ENCODE measurements at places on chromosomes 4 and X.

GRCh38 chrX:77440330-77440729 lies 6.9 kb upstream of the FGF16 start:
- DNase-seq, result no peak

- no peak for DNase-seq
Observed at GRCh38 chr4:158998624-158999023, 104.3 kb upstream of the RAPGEF2 start.

DNA sequence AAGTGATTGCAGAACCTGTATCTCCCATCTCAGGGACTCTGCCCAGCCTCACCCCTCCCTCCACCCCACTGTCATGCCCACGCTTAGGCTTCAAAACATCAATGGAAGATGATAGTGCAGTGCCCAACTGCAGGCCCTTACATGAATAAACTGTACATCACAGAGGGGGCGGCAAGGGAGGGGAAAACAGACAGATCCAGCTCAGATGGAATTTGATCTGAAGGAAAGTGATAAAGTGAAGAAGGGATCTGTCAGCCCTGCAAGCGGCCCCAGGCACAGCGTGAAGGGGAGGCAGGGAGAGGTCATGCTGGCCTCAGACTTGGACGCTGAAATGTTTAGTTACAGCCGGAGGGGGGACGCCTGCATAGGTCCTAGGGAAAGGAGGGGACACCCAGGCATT lies 38.5 kb downstream of the GYG2 start:
- no peak for DNase-seq

DNA sequence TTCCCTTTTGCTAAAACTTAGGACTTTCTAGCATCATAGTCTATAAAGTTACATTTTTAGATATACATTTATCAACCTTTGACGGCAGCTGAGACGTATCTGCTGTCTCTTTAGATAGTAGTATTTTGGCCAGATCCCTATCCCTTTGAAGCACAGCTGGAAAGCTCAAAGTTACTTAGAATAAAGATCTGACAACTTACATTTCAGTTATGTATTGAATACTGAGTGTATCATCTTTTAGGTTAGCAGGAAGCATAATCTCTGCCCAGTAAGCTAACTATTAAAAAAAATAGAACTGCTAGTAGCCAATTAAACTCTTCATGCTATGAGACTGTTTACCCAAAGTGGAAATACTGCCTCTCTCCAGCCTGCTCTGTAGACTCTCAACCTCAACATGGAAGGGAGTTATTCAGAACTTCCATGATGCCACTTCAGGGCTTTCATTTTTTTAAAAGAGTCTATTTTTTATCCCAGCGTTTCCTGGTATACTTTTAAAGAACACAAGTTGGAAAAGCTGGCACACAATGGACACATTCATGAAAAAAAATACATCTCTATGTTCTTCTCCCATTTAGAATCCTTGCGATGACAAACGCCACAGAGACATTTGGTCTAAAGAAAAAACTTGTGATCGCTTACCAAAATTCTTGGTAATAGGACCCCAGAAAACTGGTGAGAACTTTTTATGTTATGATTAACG lies 126.3 kb downstream of the PRSS12 start:
- no peak for DNase-seq

- no peak for DNase-seq
Observed at GRCh38 chr4:94477227-94477626, 25.5 kb downstream of the PDLIM5 start.

DNA sequence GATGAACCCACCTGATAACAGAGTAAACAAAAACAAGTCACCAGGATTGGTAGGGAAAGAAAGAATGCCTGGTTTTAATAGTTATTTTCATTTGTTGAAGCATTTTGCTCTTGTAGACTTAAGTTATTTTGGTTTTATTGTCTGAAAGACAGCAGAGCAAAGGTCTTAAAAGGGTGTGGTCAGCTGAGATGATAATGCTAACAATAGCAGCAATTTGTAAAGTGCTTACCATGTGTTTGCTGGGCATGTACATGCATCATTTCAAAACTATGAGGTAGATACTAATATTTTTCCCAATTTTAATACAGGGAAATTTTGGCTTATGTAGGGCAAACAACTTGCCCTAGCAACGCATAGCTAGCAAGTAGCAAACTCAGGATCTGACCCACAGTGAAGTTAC lies 46.8 kb upstream of the SLC10A4 start:
- no peak for DNase-seq

DNA sequence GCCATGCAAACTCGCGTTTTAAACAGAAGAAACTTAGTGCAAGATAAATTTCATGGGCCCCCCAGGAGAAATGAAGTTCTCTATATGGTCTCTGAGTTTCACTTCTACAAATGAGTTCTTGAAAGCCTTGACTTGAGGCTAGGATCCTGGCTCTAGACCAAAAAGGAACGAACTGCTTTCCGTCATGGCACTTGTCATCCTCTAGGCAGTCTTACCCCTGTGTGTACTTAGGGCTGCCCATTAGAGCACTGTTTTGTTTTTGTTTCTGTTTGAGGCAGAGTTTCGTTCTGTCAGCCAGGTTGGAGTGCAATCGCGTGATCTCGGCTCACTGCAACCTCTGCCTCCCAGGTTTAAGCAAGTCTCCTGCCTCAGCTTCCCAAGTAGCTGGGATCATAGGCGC lies 29.0 kb downstream of the RNF4 start:
- peak; percentile 95 for DNase-seq

DNA sequence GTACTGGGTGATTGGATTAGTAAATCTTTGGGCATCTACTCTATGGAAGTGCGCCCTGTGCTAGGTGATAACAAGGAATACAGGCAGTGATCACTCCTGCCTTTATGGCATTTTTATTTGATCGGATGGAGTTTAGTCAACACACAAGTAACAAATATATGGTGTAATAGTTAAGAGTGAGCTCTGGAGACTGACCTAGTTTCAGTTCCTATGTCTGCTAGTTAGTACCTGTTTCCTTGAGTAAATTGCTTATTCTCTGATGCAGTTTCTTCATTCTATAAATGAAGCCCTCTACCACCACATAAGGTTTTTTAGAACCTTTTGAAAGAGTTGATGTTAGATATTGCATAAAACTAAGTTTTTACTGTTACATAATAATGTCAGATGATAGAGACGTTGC lies 134.6 kb downstream of the KDM6A start:
- DNase-seq, result peak; percentile 61

GRCh38 chrX:43808231-43808630 lies 74.0 kb downstream of the MAOB start:
- DNase-seq, result no peak

Measured in GM12865 (cell line).